HL-60 (cell line): ENCODE measurements at places on chromosomes 7 and 10.

DNA sequence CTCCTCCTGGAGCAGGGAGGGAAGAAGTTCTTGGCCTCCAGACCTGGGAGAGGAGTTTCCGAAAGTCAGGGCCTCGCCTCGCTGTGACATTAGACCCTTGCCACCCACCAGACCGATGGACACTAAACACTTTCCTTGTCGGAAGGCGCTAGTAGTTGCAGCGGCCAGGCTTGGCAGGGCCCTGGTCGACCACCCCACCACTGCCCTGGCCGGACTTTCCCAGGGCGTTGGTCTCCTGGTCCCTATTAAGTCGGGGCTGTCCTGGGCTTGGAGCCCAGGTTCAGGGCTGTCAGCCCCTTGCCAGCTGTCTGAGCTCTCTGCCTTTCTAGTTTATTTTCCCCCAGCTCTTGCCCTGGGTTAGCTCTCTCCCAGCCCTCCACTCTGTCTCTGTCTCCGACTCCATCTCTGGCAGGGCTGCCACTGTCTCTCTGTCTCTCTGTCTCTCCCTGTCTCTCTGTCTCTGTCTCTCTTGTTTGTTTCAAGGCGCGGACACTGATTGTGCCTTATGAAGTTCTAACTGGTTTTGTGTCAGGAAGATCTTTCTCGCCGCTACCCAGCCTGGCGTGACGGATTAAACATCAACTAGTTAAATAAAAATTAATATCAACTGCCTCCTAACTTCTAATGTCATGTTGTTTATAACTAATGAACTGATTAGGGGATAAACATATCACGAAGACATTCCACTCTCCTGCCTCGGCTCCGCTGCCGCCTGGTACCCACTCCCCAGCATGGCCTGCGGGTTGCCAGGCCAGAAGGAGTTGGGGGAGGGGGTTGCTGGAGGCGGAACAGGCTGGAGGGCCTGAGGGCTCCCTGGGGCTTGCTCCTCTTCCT, 13.8 kb upstream of the PAX2 start:
- no peak for DNase-seq

DNA sequence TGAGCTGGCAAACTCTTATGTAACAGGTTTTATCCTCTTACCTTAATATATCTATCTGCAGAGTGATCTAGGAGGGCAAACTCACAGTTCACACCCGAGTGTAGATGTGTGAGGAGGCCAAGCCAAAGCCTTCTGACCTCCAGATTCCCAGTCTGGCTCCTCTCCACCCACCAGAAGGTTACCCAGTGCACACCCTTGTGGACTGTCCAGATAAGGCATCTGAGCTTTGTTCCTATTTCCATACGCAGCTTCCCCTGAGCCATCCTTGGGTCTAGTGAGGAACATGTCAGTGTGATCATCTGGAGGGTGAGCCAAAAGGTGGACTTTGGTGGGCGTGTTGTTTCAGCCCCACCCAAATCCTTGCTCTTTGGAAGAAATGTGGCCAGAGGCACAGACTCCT, 203.0 kb upstream of the MEOX2 start:
- peak; percentile 18 for DNase-seq

DNA sequence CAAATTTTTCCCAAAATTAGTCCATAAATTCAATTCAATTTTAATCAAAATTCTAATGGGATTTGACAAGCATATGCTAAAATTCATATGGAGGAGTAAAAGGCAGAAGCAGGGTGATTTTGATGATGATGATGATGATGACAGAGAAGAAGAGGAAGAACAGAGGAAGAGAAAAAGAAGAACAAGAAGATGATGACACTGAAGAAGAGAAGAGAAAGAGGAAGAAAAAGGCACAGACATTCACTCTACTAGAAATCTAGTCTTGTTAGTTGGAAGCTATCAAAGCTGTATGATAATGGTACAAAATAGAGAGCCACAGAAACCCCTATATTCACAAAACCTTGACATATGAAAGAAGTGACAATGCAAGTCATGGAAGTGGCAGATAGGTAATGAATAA, 157.9 kb downstream of the ELMO1 start:
- DNase-seq: no peak

DNA sequence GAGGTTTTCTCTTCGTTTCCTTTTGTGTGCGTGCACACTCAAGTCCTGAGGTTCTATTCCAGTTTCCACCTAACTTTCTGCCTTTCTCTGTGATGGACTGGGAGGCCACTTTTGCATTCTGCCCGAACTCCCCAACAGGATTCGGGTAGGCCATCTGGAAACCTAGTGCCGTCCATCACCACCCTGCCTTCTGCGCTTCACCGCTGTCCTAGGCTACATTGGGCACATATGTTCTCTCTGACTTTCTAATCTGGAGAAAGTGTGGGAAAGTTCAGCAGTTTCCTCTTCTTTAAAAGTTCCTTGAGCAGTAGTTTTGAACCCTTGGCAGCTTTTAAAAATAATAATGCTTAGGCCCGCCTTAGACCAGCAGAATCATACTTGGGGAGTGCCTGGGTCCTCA, 46.8 kb downstream of the SHH start:
- DNase-seq: no peak

DNA sequence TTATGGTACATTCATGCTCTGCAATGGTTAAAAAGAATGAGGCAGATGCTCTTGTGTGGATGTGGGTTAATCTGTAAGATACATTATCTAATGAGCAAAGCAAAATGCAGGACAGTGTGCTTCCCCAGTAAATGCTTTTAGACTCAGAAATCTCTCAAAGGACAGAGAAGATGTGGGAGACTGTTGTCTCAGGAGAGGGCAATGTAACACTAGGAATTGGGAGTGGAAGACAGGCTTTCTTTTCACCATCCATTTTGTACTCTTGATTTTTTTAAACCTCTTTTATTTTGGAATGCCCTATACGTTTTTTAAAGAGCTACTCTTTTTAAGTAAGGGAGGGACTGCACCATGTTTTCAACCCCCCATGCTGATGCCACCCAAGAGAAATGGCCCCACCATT, 77.5 kb upstream of the ADAM12 start:
- no peak for DNase-seq

DNA sequence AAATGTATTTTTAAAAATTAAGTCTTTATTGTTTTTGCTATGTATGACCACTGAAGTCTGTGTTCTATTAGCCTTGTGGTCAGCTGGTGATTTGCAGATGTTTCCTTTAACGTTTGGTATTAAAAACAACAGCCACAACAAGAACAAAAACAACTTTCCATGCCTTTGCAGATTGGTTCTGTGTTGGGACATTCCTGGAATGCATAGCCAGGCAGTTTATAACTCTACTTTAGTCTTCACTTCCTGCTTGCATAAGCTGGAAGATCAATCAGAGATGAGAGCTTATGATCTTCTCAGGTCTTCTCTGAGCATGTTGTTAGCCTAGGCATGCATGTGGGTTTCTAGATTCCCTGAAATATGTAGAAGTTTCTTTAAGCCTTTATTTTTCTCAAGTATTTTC, 58.9 kb upstream of the SEMA3C start:
- no peak for DNase-seq

DNA sequence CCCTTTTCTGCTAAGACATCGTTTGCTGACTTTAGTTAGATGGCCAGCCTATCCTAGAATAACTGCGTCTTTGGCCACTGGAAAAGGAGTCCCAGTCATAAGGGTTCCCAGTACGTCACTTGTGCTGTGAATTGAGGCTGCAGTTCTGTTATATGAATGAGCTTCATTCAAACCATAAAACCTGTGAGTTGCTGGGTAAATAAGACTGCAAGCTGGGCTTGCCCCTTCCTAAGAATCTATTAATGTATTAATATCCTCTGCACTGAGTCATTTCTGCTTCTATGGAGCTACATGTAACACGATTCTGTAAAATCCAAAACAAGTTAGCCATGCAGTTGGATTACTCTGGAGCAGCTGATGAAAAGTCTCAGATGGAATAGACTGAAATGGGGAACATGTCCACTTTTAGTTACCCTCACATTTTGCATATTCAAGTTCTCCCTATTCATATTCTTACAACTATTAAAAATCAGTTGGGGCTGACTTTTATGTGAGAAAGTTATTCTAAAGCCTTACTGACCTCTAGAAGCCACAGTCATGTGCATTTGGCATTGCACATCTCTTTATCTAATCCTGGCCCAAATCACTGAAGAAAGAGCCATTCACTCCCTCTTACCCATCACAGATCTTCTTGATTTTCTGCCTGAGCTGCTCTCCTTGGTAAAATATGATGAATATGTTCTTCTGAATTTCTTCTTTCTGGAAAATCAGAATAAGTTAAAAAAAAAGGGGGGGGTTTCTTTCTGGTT, 41.8 kb upstream of the TMEM213 start:
- DNase-seq: no peak

DNA sequence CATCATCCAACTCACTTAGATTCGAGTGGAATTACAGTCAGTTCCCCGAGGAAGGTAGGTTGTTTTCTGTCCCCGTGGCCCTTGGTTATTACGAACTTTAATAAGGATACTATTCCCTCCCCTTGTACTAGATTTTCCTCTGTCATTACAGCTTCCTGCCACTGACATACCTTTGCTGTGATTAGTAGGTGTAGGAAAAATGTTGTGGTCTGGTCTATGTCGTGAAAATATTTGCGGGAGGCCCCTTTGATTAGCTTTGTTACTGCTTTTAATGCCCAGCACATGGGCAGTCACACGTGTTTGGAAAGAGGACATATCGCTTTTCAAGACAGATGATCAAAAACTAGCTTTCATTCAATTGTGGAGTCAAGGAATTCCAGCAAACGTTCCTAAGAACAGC, 92.2 kb downstream of the GATA3 start:
- DNase-seq: no peak

DNA sequence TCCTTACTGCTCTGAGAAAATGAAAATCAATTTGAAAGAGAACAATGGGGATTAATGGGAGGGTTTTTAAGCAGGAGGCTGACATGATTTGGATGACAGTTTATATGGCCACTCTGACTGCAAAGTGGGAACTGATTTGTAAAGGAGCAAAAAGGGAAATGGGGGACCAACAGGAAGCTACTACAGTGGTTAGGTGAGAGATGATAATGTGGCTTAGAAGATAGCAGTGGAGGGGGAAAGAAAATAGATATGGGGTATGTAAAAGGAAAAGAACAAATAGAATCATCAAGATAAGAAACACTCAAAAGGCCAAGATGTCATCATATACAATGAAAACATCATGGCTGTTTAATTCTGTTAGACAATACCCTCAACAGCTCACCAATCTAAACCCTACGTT, 177.5 kb downstream of the ANK3 start:
- no peak for DNase-seq

DNA sequence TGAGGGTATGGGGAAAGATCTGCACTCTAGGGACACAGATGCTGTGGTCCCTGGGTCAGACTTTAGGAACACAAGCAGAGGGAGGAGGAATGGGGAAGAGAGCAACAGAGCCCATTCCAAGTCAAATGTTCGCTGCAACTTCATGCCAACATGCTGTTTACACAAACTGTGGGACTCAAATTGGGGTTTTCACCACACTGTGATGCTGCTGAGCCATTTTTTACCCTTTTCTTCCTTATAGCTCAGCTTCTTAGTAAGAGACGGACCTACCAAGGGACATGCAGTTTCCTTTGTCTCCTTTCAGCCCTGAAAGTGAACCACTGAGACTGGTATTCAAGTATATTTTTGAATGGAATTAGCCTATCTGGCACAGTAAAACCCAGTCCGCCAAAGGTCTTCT, 64.3 kb upstream of the AGK start:
- DNase-seq: no peak

GRCh38 chr7:2383543-2384274, 19.7 kb upstream of the CHST12 start:
- DNase-seq: no peak

DNA sequence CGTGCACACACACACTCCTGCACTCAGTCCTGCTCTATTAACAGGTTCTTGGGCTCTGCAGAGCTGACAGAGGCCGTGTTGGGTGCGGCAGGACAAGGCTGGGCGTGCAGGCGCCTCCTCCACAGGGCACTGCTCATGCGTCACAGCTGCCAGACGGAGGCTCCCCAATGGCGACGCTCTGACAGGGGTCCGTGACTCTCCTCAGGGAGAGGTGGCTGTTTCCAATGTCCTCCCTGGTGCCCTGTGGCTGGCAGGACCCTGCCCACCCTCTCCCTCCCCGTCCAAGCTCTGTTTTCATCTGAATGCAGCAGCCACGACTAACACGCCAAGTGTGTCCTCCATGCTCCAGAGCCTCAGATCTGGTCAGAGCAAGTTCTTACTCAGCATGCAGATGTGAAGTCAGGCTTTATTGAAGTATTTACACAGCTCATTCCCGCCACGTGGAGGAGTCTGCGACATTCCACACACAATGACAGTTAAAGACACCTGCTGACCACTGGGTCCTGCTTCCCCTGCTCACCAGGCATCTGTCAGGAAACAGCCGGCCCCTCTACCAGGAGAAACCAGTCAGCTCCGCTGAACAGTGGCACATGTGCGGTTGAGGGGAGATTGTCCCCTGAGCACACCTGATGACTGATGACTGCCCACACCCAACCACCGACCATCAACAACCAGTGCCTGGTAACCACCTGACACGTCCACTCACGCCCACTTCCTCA, 116.7 kb downstream of the VIPR2 start:
- DNase-seq: no peak
